ENCODE measurements at places on chromosomes 7 and 10. TPM values are rescaled to one million over a fixed set of nuclear protein-coding genes. Genes with fewer than 3 reads are reported as not detected.

ACTL6B gene
- total RNA-seq: not detected

FXYD4 gene
- not detected for total RNA-seq

CYP2C19 gene
- total RNA-seq: not detected

ELMO1 gene
- 77.8 TPM for total RNA-seq

PRSS37 gene
- total RNA-seq: not detected

SNCG gene
- 21.4 TPM for total RNA-seq

KLF6 gene
- 146 TPM for total RNA-seq

PPP1R9A gene
- total RNA-seq: 4.1 TPM

PPRC1 gene
- 28.6 TPM for total RNA-seq

CYTH3 gene
- 11.6 TPM for total RNA-seq
